ENCODE measurements at places on chromosomes 7 and 10.

DNA sequence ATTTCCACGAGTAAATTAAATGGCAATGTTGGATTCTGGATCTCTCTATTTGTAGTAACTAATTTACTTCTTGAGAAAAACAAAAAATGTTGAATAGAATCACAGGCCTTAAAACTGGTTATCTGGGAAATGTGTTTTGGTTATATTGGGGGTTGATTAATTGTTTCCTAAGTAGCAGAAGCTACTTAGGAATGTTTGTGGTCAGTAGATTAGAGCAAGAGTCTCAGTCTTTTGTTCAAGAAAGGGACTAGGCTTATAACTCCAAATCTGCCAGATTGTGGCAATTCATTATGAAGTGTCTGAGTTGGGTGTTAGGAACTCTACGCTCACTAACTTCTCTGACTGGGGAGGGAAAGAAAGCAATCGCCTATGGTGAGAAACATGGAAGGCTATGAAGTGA lies 244.3 kb upstream of the PHYHIPL start:
- DNase-seq, result no peak

DNA sequence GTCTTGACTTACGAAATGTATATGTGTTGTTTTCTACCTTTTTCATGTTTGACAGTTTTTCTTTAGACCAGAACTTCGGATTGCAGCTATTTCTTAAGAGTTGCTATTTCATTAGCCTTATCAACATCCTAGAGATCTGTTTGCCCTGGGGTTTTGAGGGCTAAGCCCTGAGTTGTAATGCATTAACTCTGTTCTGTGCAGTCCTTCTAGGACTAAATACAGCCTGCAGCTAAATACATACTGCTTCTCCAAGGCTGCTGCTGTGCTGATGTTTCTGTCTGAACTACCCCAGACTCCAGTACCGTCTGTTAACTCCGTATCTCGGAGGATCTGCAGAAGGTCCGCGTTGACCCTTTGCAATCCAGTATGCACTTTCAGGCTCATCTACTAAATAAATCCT lies 26.5 kb downstream of the KIAA1217 start:
- DNase-seq, result no peak

DNA sequence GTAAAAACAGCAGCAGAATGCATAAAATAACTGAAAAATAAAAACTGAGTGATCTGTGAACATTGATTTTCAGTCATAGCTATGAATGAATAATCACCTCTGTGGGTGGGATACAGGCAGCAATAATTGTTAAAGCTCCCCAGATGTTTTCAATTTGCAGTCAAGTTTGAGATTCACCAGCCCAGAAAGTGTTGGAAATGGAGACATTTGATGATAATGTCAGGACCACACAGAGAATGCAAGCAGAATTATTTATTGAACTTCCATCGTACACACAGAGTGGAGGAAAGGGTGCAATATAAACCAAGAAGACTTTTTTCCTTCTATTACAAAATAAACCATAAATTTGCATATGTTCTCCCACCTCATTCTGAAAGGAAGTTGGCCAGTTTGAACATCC lies 601.7 kb downstream of the ANKRD7 start:
- no peak for DNase-seq

DNA sequence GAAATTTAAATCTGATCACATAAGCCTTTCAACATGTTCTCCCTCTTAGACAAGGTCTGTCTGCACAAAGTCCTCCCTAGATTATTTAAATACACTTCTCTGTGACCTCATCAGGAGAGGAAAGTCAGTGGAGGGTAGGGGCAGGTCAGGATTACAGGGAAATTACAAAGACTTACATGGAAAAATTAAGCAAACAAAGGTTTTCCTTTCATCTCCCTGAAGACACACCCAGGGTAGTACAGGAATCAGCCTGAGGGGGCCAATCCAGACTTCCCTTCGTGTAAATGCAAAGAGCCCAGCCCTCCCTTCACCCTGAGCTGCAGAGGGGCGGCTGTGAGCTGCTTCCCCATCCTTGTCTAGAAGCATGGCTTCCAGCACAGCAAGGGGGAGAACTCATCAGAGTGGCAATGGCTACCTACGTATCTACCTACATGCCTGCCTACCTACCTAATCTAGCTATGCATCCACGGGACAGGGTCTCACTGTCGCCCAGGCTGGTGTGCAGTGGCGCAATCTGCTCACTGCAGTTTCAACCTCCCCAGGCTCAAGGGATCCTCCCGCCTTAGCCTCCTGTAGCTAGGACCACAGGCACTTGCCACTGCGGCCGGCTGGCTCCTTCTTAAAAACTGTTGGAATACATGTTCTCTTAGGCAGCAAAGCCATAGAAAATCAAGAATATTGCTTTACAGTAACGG lies 33.2 kb downstream of the PITRM1 start:
- DNase-seq, result no peak

DNA sequence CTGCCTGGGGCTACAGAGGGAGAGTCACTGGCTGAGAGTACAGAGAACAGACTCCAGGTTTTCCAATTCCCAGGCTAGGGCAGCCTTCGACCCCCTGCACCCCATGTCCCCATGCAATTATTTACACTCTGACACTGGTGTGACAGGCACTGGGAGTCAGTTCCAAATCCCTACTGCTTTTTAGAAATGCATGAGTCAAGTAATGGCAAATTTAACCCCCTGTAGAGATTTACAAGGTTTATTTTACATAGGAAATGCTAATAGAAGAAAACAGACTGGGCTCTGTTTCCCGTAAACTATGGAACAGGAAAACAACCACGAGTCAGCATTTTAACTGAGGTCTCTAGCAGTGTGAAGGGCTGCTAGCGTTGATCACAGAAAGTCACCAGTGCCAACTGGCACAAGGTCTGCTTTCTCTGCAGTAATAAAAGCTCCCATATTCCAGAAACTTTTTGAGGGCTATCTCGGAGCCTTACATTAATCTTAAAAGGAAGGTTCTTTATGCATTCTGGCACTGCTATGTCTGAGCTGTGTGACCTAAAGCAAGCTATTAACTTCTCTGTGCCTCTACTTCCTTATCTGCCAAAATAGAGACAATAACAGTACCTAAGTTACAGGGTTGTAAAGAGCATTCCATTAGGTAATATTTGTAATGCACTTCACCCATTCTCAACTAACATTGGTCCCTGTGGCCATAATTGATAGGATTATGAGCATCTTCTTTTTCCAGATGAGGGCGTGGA lies 28.2 kb downstream of the NOD1 start:
- peak; percentile 14 for DNase-seq

- DNase-seq, result no peak
Observed at GRCh38 chr10:51532044-51532443, 167.4 kb downstream of the CSTF2T start.

DNA sequence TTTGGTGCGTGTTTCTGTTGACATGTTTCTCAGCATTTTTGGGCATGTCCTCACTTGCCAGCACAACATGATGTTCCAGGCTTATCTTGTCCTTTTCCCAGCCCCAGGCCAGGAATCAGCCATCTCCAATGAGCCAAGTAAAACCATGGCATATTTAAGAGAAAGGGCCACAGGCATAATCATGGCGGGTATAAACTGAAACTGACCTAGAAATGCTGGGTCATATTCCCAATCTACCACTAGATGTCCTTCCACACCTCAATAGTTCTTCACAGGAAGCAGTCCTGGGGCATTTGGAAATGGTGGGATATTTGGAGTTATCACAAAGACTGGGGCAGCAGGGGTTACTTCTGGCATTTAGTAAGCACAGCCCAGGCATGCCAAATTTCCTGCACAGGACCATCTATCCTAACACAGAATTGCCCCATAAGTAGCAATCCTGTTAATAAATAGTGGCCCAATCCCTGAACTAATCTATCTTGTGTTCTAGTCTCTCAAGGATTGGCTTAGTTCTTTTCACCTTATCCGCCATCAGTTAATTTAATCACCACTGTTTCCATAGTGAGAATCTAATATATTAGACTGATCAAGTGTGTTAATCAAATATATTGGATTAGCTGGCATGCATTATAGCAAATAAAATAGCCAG lies 101.6 kb downstream of the NPSR1 start:
- DNase-seq, result no peak

DNA sequence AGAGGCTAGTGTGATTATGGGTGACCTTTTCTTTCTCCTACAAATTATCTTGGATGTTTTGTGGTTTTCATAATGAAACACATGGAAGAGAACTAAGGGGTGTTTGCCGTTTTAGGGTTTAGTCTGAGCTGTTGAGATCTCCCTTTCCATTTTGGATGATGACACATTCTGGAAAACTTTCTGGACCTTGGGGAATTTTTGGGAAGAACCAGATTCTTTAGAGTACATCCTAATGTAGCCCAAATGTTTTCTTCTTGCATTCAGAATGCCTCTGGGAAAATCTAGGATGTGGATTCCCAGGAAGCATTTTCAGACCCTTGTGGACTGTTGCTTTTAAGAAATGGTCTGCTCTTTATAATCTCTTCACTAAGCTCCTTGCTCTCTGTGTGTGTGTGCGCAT lies 165.7 kb downstream of the SORCS3 start:
- DNase-seq, result no peak

- DNase-seq, result no peak
Observed at GRCh38 chr10:114782666-114783065, 38.9 kb upstream of the FHIP2A start.

Measured in mesenteric fat pad (tissue), 1 donor.